ENCODE measurements at places on chromosomes 16 and 17.

GRCh38 chr17:39675390-39676082 lies 7.3 kb downstream of the PNMT start:
- no peak for DNase-seq

- DNase-seq: no peak
Measured at GRCh38 chr17:57557834-57558681, 187.0 kb downstream of the CCDC182 start.

DNA sequence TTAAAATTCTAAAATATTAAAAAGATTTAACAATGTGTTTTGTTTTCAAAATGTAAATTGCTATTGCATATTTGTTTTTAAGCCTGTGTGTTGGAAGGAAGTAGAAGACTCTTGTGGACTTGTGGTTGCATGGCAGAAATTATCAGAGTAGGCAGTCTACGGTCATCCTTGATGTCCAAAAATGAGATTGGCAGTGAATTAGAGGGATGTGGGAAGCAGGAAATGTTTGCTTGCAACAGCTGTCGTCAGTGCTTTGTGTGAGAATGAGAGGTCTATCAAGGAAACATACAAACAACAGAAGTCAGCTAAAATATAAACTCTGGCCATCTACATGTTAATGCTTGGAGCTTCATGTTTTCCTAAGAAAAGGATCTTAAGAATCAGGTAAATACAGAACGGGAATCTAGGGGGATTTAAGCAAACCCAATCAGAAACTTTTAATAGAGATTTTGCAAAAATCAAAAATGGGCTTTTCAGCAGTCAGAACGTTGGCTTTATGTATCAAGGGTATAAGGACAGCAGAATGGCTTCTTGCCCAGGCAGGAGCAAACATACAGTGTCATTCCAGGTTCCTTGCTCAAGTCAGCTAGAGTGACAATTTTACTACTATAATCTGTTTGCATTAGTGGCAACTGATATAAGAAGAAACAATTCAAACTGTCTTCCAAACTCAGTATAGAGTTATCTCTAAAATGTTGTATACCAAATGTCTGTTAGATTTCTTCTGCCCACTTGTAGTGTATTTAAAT lies 196.7 kb downstream of the CYB561 start:
- no peak for DNase-seq

DNA sequence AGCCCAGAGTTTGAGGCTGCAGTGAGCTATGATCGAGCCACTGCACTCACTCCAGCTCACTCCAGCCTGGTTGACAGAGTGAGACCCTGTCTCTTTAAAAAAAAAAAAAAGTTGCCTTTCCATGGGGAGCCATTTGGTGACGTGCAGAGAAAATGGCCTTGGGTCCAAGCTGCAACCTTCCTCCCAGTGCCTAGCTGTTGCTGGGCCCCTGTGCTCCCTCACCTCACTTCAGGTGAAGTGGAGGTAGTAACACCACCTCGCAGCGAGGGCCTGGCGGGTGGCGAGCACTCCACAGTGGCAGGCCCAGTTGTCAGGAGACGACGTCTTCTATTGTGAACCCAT lies 17.4 kb downstream of the SYT17 start:
- no peak for DNase-seq

GRCh38 chr16:57694725-57695679 lies at the start of gene DRC7:
Gene DRC7 (plus strand): TSS chr16:57694806. CDS start chr16:57697950, 3,144 bp downstream.
- no peak for DNase-seq

GRCh38 chr17:27354051-27354490 lies 60.2 kb downstream of the WSB1 start:
- no peak for DNase-seq

GRCh38 chr16:24855678-24856077 lies 9.9 kb downstream of the SLC5A11 start:
- DNase-seq: no peak

DNA sequence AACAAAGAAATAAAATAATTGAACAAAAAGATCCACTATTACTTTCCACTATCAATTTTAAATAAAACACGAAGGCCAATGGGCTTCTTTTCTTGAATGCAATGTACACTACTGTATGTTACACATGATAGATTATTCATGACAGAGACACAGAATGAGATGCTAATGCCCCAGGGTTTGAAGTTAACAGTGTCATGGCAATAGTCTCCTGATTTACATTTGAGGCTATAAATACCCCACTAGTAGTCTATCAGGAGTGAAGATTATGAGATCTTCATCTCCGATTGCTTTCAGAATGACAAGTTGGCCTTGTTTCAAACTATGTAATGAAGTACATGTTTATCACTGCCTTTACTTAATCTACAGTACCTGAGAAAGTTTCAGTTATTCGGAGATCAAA lies 84.4 kb downstream of the RPGRIP1L start:
- DNase-seq: no peak

Measured in heart left ventricle (tissue), 16 donors.